Gastroesophageal sphincter (tissue), 4 donors: ENCODE measurements at places on chromosomes 3 and 15.

DNA sequence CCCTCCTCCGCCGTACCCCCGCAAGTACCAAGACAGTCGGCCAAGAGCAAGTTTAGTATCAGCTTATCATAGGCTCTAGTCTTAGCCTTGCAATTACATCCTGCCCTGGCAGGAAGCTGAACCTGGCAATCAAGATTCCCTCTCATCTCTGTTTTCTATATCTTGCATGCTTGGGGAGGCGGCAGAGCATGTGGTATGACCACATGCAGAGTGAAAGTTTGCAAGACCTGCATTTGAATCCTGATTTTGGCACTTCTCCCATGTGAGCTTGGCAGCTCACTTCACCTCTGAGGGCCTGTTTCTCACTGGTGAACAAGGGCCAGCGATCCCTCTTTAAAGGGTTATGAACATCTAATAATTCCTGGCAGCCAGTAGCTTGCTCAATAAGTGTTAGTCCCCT, 106.1 kb upstream of the FRMD4B start:
- ATAC-seq: no peak

DNA sequence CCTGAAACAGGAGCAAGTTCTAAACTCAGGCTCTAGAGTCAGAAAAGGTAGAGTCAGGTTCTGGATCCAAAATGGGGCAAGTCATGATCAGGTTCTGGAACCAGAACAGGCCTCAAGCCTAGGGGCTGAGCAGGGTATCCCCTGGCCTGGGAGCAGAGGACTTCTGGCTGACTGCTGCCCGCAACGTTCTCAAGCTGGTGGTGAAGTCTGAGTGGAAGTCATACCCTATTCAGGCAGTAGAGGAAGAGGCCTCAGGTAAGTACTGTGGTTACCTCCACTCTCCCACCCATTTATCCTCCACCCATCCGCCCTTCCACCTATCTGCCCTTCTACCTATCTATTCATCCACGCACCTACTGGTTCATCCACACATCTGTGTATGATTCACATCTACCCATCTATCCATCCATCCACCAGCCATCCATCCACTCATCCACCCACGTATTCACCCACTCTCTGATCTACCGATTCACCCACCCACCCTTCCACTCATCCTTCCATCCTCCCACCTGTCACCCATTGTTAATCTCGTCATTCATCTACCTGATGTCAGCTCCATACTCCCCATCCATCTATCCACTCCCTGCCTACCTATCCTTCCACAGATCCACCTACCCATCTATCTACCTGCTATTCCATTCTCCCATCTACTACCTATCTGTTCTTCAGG, 8.7 kb downstream of the TTLL3 start:
- no peak for ATAC-seq

DNA sequence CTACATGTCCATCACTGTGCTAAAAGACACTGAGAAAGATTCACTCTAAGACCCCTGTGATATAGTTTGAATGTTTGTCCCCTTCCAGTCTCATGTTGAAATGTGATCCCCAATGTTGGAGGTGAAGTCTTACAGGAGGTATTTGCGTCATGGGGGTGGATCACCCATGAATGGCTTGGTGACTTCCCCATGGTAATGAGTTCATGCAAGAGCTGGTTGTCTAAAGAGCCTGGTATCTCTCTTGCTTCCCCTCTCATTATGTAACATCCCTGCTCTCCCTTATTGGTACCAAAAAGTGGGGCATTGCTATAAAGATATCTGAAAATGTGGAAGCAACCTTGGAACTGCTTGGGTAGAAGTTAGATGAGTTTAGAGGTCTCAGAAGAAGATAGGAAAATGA, 32.2 kb upstream of the FAM174B start:
- ATAC-seq: no peak

DNA sequence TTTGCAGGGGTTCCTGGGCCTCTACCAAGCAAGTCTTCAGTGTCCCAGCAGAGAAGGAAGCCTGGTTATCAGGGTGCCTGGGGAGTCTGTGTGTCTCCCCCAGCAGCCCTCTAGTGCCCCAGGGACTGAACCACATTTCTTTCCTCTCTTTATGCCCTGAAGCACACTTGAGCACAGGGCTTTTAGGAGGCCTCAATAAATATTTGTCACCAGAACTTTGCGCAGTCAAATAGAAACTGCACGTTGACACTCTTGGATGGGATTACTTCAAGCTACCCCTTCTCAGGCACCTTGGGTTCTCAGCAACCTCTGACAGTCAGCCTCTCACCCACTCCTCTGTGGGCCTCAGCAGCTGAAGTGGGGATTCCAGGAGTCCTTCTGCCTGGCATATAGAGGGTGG, 226.6 kb upstream of the HES1 start:
- no peak for ATAC-seq

DNA sequence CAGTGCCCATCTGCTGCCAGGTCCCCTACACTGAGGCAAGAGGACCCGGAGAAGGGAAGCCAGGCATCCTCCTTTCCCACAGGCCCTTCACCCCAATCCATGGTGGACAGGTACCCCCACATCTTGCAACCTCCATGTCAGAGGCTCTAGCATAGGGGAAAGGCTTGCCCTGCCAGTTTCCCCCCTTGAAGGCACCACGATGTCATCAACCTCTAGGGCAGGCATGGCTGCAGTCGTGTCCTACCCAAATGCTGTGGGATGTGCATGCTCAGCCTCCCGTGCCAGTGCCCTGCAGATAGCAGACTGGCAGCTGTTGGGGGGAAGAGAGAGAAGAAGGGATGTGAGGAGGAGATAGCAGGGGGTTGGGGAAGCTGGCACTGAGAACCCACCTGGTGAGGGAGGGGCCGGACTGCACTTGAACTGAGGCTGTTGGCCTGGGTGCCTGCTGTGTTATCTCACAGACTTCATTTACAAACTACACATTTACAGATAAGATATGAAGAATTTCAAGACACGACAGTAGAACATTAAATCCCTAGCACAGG, 197.5 kb downstream of the ADAMTS9 start:
- ATAC-seq: no peak

DNA sequence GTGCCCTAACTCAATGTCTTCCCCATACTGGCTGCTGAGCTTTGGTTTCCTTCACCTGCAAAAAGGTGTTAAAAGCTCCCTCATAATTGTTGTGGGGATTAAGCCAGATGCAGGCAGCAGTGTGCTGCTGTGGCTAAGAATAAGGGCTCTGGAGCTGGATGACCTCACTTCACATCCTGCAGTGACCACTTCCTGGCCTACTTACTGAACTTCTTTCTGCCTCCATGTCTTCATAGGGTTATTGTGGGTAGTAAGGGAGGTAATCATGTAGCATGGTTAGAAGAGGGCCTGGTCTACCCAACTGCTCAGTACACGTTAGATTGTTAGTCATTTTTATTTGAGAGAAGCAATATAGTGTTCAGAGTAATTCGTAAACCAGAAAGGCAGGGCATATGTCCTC, 18.4 kb downstream of the GYG1 start:
- no peak for ATAC-seq

GRCh38 chr3:152307829-152308474, 39.2 kb downstream of the MBNL1 start:
- ATAC-seq: peak; percentile 73

GRCh38 chr15:92438471-92438870, 44.8 kb downstream of the ST8SIA2 start:
- ATAC-seq: no peak

GRCh38 chr3:66836363-66837152, 161.5 kb upstream of the KBTBD8 start:
- no peak for ATAC-seq

DNA sequence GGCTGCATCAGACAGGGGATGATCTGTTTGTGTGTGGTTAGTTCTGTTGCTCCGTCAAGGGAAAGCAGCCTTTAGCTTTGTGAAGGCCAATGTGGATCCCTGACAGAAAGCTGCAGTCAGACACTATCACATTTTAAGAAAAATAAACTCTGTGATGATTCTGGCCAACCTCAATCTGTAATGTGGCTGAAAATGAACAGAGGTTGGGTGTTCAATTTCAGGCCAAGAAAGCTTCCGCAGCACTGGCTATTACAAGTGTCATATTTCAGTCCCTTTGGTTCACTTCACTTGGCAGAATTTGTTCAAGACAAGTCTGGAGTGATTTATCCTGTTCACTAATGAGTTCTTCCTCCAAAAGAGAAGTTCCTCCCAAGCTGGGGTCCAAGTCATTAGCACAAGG, 571.8 kb upstream of the IL12A start:
- ATAC-seq: no peak

DNA sequence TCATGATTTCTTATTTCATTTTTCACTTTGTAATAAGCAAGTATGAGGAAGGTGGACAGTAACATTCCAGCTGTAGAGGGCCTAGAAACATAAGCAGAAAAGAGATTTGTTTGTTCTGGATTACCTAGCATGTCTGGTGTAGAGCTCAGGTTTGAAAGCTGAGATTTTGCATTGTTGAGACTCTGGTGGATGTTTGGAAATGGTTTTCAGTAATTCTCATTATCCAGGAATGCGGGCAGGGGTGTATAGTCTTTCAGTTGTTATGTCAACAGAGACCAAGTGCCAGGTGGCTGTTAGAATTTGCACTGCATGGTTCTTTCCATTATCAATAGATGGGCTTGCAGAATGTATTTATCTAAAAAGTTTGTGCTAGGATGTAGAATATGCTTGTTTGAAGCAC, 10.9 kb downstream of the GPD1L start:
- ATAC-seq: no peak

- ATAC-seq: no peak
Observed at GRCh38 chr3:135325096-135325495, 530.0 kb downstream of the EPHB1 start.

- ATAC-seq: no peak
Observed at GRCh38 chr3:24012589-24013269, 67.6 kb downstream of the NR1D2 start.

DNA sequence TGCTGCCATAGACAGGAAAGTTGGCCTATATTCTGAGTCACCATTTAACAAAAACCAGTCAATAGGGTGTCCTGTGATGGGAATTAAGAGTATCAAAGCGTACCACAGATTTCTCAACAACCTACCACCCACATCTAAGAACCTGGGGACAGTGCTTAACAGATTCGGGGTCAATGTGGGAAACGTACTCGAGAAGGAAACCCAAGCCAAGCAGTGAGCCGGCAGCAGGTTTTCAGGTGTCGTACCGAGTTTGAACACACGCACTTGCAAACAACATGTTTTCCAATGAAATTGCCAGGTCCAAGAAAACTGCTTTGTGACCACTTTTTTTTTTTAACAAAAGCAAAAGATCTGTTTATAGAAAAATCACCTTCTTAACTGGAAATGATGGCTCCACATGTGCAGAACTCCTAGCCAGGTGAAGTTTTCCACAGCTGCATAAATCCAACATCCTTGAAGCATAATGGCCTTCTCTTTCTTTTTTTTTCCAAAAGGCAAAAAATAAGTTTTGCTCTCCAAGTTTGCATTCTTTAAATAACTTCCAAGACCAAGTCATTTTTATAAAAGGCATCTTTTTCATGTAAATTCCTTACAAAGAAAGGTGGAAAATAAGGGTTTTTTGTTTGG, 45.7 kb downstream of the ADAMTS17 start:
- ATAC-seq: no peak
